ENCODE measurements at places on chromosomes 12 and 14.

GRCh38 chr14:88631091-88631490, 68.3 kb downstream of the ZC3H14 start:
- no peak for DNase-seq

GRCh38 chr12:48780381-48781025, 8.4 kb downstream of the ADCY6 start:
- DNase-seq: no peak

DNA sequence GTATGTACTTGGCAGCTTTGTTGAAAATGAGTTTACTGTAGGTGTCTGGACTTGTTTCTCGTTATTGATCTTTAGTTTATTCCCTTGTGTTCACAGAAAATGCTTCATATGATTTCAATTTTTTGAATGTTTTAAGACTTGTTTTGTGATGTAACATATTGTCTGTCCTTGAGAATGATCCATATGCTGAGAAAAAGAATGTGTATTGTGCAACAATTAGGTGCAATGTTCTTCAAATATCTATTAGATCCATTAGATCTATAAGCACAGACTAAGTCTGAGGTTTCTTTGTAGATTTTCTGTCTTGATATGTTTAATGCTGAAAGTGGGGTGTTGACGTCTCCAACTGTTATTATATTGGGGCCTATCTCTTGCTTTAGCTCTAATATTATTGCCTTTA, 879.6 kb upstream of the LRFN5 start:
- no peak for DNase-seq

DNA sequence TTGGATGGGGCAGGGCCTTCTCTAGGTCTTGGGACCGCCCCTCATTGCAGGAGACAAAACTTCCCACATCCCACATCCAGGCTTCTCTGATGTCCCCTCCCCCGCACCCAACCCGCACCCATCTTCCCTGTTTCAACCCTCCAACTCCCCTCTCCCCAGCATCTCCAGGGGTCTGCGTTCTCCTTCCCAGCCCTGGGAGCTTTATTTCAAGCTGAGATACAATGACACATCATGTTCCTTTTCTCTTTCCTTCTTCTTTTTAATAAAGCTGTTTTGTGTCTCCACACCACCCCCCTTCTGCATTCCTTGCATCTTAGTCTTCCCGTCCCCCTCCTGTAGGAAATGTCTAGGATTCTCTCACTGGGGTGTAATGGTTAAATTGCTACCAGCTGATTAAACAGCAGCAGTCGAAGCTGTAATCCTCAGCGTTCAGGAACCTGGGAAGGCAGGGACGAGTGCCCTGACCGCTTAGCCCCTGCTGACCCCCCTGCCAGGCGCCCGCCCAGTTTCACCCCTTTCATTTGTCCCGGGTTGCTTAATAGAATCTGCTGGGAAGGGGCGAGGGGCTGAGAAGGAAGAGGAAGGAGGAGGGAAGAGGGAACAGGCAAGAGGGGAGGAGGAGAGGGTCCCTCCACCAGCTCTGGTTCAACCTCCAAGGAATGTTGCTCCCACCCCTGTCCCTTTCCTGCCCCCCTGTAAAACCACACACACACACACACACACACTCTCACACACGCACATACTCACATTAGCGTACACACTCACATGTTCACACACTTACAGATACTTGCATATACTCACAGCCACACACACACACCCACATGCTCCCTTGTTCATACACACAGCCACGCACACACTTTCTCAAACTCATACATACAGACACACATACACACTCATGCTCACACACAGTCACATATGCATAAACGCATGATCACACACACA, 104.5 kb upstream of the MED13L start:
- no peak for DNase-seq

DNA sequence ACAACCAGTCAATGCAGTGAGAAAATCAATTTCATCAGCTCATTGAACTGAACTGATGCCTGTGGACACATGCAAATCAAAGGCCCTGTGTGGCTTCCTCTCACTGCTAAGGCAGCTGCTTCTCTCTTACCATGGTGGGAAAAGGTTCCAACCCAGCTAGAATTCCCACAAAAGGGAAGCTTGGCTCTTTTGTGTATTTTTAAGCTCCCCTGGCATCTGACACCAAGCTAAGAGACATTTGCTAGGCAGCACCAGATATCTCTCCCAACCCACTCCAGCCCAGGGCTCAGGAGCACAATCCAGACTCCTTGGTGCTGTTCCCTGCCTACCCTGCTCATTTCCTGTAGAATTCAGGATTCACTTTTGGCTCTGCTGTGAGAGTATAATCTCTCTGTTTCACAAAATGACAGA, 129.6 kb downstream of the GXYLT1 start:
- DNase-seq: no peak

DNA sequence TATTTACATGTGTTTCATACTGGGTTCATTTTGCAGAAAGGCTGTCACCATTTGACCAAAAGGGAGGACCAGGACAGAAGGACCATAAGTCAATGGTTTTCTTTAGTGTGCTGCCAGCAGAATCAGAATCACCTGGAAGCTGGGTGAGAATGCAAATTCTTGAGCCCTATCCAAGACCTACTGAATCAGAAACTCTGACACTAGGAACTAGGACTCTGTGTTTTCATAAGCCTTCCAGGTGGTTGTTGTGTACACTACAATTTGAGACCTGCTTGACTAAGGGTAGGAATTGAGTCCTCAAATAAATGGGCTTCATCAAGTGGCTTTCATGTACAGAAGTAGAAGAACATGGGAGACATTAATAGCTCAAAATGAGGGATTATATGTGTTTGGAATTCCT, 32.2 kb downstream of the PDE6H start:
- DNase-seq: no peak

- no peak for DNase-seq
Observed at GRCh38 chr14:88312257-88312656, 10.8 kb downstream of the KCNK10 start.
